Sigmoid colon (tissue), 7 donors: ENCODE measurements at places on chromosomes 12 and 14. TPM values are rescaled to one million over a fixed set of nuclear protein-coding genes. Genes with fewer than 3 reads are reported as not detected.

Gene ZBTB42
- 5.5 TPM for polyA plus RNA-seq

DNA sequence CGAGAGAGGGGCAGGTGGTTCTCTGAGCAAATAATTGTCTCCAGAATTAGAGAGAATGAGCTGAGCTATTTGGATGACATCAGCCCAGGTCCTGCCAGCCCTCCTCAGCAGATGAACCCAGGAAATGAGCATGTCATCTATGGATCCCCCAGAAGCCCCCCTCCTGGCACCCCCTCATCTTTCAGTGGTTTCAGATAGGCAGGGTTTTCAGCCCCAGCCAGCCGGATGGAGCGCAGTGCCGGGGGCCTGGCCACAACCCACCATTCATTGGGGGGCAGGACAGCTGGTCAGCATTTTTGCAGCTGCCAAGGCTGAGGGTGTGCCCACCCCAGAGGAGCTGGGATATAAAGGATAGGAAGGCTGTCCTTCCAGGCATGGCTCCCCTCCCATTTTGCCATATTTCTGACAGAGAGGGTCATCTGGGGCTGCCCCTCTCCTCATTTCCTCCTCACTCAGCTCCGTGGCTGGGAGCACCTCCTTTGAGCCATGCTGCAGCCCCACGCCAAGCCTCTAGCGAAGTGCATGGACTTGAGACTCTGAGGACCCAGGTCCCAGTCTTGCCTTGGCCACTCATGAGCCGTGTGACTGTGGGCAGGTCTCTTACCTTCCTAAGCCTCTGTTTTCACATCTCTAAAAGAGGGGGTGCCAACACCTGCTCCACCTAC is 6.0 kb upstream of the KRT71 start:
- no peaks in the 10 kb centered on the region for H3K27me3 ChIP-seq
- DNase-seq: no peak
- H3K27ac ChIP-seq: no peak overlapping the region
- no peak overlapping the region for H3K4me3 ChIP-seq
- H3K36me3 ChIP-seq: no peaks in the 10 kb centered on the region

Gene DNAJC22
- 12.8 TPM for polyA plus RNA-seq

Gene TEX52
- polyA plus RNA-seq: not detected

GRCh38 chr12:58347691-58348090 is 406.3 kb downstream of the ATP23 start:
- H3K4me1 ChIP-seq: no peaks in the 10 kb centered on the region
- no peaks in the 10 kb centered on the region for H3K36me3 ChIP-seq
- H3K27ac ChIP-seq: no peak overlapping the region
- H3K27me3 ChIP-seq: no peaks in the 10 kb centered on the region

GRCh38 chr12:49529414-49529813 is 9.4 kb upstream of the KCNH3 start:
- DNase-seq: no peak
- H3K27me3 ChIP-seq: no peaks in the 10 kb centered on the region
- H3K4me1 ChIP-seq: no peaks in the 10 kb centered on the region
- H3K4me3 ChIP-seq: no peak overlapping the region
- no peak overlapping the region for H3K27ac ChIP-seq

Gene FOXG1
- polyA plus RNA-seq: not detected

- H3K36me3 ChIP-seq: no peaks in the 10 kb centered on the region
- H3K4me3 ChIP-seq: no peak overlapping the region
- H3K4me1 ChIP-seq: peaks cover 5% of the 10 kb centered on the region
- no peak for DNase-seq
Observed at GRCh38 chr14:71400871-71401321, 493.6 kb downstream of the PCNX1 start.

Gene TULP3
- polyA plus RNA-seq: 7.8 TPM

Gene AKAP5
- 7.2 TPM for polyA plus RNA-seq

- H3K36me3 ChIP-seq: no peaks in the 10 kb centered on the region
- H3K27ac ChIP-seq: no peak overlapping the region
- H3K27me3 ChIP-seq: no peaks in the 10 kb centered on the region
- no peaks in the 10 kb centered on the region for H3K4me1 ChIP-seq
- no peak overlapping the region for H3K4me3 ChIP-seq
Observed at GRCh38 chr12:41905073-41905758, 239.5 kb downstream of the GXYLT1 start.

Gene IFNG-AS1
- polyA plus RNA-seq: not detected

Gene PTPRB
- polyA plus RNA-seq: 1.8 TPM

DNA sequence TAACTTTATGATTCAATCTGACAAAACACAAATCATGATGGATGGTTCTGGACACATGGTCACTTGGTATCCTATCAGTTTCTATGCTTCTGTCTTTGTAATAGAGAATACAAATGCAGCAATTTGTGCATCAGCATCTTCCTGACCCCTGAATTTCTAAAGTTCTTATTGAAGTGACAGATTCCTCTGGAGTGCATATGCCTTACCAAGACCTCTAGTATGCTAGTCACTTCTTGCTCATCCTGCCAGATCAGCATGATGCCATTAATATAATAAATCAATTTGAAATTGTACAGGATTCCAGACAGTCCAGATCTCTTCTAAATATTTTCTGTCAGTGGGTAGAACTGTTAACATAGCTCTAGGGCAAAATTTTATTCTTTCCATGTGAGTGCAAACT is 40.6 kb upstream of the GLIPR1 start:
- H3K36me3 ChIP-seq: no peaks in the 10 kb centered on the region
- no peak overlapping the region for H3K27ac ChIP-seq
- no peak overlapping the region for H3K4me3 ChIP-seq

Gene CALCOCO1
- polyA plus RNA-seq: 24.0 TPM

GRCh38 chr12:57853864-57854556 is 7.5 kb upstream of the CTDSP2 start:
- no peak for DNase-seq
- no peaks in the 10 kb centered on the region for H3K36me3 ChIP-seq
- H3K27me3 ChIP-seq: no peaks in the 10 kb centered on the region
- peaks cover 36% of the 10 kb centered on the region for H3K4me1 ChIP-seq

Gene STYX
- polyA plus RNA-seq: 8.1 TPM

DNA sequence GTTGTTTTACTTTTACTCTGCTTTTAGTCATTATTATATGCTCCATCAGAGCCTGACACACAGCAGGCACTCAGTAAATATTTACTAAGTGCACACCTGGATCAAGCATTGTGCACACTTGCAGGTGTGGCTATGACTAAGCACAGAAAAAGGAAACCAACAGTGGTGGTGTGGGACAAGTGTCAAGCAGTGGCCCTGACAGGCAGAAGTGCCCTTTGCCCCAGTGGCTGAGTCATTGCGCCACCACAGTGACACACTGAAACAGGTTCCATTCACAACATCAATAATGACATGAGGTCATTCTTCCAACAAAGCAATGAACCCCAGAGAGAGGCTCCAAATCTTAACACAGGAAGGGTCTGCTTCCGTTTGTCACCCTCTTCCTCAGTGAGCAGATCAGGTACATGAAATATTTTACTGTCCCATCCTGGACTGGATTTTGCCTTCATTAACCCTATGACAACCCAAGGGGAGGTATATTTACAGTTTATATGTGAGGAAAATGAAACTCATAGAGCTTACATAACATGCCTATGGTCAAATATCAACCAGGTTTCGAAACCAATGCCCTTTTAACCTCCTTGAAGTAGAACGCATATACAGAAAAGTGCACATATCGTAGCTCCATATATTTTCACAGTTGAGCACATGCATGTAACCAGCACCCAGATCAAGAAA is 82.6 kb upstream of the GTF2A1 start:
- no peak overlapping the region for H3K27ac ChIP-seq
- no peaks in the 10 kb centered on the region for H3K27me3 ChIP-seq
- H3K36me3 ChIP-seq: no peaks in the 10 kb centered on the region
- no peak for DNase-seq
- no peaks in the 10 kb centered on the region for H3K4me1 ChIP-seq
- no peak overlapping the region for H3K4me3 ChIP-seq

DNA sequence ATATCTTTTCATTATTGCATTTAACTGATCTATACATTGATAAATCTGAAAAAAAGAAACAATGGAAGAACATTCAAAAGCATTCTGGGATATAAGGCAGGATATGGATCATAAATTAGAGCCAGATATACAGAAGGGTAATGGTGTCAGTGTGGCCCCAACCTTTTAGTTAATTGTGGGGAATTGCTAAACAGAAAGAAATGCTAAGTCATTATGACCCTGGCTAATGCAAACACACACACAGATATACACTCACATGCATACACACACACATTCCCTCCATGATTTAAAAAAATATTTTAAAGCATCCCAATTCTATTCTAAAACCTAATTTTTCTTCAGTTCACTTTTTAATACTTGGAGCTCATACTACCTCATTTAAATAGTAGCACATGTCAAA is 404.5 kb downstream of the BCAT1 start:
- DNase-seq: no peak
- H3K36me3 ChIP-seq: no peaks in the 10 kb centered on the region
- no peak overlapping the region for H3K4me3 ChIP-seq
- H3K27me3 ChIP-seq: no peaks in the 10 kb centered on the region

Gene GUCY2C
- polyA plus RNA-seq: 26.9 TPM

Gene SPIC
- polyA plus RNA-seq: 0.77 TPM

DNA sequence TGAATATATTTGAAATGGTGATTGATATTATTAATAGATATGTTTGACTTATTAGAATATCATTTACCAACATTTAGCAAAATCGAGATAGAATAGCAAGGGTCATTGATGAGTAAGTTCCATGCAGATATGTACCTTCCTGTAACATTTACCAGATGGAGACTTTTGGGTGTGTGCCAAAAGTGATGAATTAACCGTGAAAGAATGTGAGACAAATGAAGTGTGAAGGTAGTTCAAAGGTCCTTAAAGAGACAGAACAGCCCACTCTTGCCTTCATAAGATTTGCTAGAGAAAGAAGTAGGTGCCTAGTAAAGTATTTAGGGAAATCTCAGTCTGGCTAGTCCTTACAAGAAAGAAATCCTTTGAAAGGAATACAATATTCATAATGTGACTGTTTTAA is 45.5 kb downstream of the FGD4 start:
- DNase-seq: no peak
- no peaks in the 10 kb centered on the region for H3K27me3 ChIP-seq

DNA sequence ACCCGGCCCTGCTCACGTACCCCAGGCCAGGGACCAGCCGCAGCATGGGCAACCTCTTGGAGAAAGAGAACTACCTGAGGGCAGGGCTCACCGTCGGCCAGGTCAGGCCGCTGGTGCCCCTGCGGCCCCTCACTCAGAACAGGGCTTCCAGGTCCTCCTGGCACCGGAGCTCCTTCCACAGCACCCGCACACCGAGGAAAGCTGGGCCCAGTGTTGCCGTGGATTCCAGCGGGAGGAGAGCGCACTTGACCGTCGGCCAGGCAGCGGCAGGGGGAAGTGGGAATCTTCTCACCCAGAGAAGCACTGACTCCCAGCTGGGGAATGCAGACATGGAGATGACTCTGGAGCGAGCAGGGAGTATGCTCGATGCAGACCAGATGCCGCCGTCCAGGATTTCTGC is 7.9 kb upstream of the VAMP1 start:
- H3K4me3 ChIP-seq: no peak overlapping the region
- DNase-seq: no peak
- peak overlapping the region; percentile 71 for H3K27ac ChIP-seq
- H3K4me1 ChIP-seq: no peaks in the 10 kb centered on the region

DNA sequence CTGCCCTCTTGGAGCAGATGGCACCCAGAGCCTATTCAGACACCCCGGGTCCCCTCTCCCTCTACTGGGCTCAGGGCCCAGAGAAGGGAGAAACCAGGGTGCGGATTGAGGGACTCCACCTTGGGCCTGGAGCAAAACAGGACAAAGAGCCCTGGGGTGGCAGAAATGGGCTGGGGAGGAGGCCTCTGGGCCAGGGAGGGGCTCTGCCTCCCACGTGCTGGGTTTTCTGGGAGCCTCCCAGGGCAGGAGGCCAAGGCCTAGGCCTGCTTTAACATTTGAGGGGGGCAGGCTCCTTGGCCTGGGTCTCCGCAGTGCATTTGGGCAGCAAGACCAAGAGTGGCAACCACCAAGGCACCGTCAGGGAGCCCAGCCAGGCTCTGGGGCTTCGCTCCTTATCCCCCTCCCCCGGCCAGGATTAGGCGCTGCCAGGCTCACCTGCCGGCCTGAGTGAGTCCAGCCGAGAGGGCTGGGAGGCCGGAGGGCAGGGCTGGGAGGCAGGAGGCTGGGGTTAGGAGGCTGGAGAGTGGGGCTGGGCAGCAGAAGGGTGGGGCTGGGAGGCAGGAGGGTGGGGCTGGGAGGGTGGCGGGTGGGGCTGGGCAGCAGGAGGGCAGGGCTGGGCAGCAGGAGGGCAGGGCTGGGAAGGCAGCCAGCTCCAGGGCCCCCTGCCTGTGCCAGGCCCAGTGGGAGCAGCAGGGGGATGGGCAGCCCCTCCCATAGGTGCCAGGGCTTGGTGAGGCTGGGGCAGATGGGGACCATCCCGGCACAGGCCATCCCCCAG is 101.8 kb upstream of the EIF5 start:
- peaks cover 4% of the 10 kb centered on the region for H3K27me3 ChIP-seq
- peaks cover 10% of the 10 kb centered on the region for H3K4me1 ChIP-seq
- DNase-seq: no peak
- H3K36me3 ChIP-seq: no peaks in the 10 kb centered on the region

GRCh38 chr14:51643140-51643539 is 8.6 kb upstream of the FRMD6 start:
- H3K4me3 ChIP-seq: no peak overlapping the region
- H3K4me1 ChIP-seq: no peaks in the 10 kb centered on the region
- H3K36me3 ChIP-seq: no peaks in the 10 kb centered on the region
- no peak overlapping the region for H3K27ac ChIP-seq
- no peak for DNase-seq
- H3K27me3 ChIP-seq: no peaks in the 10 kb centered on the region

Gene EML5
- 0.23 TPM for polyA plus RNA-seq

- no peaks in the 10 kb centered on the region for H3K36me3 ChIP-seq
- no peaks in the 10 kb centered on the region for H3K4me1 ChIP-seq
- DNase-seq: peak; percentile 71
- no peaks in the 10 kb centered on the region for H3K27me3 ChIP-seq
- H3K4me3 ChIP-seq: no peak overlapping the region
Observed at GRCh38 chr14:74867673-74868072, 8.3 kb downstream of the PROX2 start.

DNA sequence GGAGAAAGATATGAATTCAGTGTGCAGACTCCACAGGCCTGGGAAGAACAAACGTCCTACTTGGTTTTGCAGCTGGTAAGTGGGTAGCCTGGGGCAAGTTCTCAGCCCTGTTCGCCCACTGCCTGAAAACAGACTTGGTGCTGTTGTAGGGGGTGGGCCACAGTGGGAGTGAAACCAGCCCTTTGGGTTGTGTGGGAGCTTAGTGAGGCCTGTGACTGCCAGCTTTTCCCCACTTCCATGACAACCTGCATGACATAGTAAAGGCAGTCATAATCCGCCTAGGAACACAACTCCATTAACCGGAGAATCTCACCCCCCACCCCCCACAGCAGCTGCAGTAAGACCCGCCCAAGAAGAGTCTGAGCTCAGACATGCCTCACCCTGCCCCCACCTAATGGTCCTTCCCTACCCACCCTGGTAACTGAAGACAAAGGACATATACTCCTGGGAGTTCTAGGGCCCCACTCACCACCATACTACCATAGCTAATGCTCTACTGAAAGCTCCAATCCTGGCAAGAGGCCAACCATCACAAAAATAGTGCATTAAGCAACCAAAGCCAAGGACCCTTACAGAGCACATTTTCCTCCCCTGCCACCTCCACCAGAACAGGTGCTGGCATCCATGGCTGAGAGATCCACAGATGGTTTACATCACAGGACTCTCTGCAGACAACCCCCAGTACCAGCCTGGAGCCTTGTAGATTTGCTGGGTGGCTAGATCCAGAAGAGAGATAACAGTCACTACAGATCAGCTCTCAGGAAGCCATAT is 39.8 kb upstream of the LMNTD1 start:
- no peaks in the 10 kb centered on the region for H3K27me3 ChIP-seq
- DNase-seq: no peak
- no peak overlapping the region for H3K4me3 ChIP-seq

GRCh38 chr12:17108877-17109541 is 503.0 kb upstream of the LMO3 start:
- no peak overlapping the region for H3K27ac ChIP-seq
- no peaks in the 10 kb centered on the region for H3K4me1 ChIP-seq
- H3K36me3 ChIP-seq: no peaks in the 10 kb centered on the region
- no peaks in the 10 kb centered on the region for H3K27me3 ChIP-seq
- DNase-seq: no peak
